ENCODE measurements at places on chromosomes 3 and 15.

- DNase-seq = no peak
Measured at GRCh38 chr3:59704292-59704691, 654.5 kb upstream of the CFAP20DC start.

- no peak for DNase-seq
Measured at GRCh38 chr3:183984127-183984740, 33.5 kb downstream of the ABCC5 start.

GRCh38 chr3:153762411-153763235 lies 358.6 kb upstream of the ARHGEF26 start:
- DNase-seq = no peak

DNA sequence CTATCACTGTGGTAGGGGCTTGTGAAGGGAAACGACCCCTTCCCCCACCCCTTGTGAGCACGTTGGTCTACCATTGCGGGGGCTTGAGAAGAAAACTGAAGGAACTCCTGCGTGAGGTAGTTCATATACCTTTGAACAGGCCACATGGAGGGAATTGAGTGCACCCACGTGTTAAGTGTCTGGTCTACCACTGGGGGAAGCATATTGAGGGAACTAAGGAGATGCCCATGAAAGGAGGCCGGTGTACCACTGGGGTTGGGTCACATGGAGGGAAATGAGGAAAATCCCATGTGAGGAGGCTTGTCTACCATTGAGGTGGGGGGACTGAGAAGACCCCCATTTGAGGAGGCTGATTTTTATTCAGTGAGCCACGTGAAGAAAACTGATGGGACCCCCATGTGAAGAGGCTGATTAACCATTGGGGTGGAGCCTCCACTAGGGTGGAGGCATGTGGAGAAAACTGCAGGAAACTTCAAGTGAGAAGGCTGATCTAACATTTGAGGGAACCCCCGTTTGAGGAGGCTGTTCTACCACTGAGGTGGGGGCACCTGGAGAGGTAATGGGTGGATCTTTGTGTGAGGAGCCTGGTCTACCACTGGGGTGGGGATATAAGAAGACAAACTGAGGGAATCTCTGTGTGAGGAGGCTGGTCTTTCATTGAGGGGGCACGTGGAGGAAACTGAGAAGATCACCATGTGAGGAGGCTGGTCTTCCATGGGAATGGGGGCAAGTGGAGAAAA lies 163.2 kb downstream of the FBLN2 start:
- DNase-seq = no peak

DNA sequence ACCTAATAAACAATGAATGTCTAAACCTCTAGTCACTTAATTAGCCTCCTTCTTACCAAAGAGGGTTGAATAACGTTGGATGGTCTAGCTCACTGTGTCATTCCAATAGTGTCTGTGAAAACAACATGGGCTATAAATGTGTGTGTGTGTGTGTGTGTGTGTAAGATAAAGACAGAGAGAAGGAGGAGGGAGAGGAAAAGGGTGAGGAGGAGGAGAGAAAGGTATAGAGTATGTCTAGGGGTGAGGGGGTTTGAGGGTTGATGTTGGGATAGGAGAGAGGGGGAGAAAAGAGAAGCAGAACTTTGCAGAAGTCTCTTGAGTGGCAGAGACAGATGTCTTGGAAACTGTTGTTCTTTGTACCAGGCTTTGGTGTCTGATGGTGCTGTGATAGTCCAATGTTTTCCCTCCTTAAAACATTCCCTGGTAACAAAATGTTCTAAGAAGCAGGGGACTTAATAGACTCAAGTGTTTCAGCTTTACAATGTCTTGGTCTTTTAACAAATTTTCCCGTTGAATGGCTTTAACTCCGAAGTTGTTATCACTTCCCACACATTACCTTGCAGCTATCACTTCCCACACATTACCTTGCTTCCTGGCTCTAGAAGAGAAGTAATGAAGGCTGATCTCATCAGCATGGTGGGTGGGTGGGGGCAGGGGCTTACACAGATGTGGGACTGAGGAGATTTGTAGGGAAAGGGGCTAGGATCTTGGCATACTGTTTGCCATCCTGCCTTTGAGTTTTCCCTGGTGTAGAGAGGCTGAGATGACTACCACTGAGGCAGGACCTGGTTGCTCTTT lies 57.8 kb upstream of the ETV5 start:
- no peak for DNase-seq

GRCh38 chr3:124883766-124884473 lies 3.2 kb downstream of the ITGB5 start:
- DNase-seq = no peak

DNA sequence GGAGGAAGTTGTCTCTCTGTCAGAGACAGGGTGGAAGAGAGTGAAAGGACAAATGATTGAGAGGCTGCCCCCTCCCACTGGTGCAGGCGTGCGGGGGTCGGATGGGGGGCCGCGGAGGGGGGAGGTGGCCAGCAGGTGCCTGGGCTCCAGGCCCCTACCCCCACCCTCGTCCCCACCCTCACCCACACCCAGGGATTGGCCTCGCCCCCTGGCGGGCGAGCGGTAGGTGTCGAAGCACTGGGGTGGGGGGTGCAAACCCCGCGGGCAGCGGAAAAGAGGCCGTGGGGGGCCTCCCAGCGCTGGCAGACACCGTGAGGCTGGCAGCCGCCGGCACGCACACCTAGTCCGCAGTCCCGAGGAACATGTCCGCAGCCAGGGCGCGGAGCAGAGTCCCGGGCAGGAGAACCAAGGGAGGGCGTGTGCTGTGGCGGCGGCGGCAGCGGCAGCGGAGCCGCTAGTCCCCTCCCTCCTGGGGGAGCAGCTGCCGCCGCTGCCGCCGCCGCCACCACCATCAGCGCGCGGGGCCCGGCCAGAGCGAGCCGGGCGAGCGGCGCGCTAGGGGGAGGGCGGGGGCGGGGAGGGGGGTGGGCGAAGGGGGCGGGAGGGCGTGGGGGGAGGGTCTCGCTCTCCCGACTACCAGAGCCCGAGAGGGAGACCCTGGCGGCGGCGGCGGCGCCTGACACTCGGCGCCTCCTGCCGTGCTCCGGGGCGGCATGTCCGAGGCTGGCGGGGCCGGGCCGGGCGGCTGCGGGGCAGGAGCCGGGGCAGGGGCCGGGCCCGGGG lies at the start of gene KAT2B:
Gene KAT2B, plus strand, starts transcription at position 682 of the 783 bp plus-strand sequence. Its CDS starts 32 bp downstream, at position 714.
- peak; percentile 60 for DNase-seq

DNA sequence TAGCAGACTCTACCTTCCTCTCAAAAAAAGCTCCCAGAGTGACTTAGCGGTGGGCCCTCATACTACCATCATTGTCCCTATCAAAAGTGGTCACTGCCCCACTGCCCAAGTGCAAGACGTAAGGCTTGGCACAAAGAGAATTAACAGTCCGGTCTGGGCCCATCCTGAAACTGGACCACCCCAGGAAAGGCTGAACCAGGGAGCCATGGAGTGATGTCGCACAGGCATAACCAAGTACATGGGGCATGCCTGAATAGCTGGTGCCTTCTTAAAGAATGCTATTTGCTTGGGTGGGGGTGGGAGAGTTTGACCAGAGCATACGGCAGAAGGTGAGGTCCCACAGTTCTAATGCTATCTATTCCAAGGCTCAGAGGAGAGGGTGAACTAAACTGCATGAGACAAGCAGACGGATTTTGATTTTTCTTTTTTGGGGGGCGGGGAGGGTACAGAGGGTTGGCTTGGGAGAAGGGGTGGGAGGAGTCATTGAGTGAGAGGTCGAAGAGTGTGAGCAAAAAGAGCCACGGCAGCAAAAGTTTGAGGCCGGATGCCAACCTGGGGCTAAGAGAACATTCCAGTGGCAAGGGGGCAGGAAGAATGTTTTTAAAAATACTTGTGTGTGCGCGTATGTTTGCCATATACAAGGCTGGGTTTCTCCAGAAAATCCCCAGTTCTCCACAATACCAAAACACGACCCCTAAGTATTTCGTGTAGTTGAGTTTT lies 50.2 kb downstream of the FAM174B start:
- no peak for DNase-seq

DNA sequence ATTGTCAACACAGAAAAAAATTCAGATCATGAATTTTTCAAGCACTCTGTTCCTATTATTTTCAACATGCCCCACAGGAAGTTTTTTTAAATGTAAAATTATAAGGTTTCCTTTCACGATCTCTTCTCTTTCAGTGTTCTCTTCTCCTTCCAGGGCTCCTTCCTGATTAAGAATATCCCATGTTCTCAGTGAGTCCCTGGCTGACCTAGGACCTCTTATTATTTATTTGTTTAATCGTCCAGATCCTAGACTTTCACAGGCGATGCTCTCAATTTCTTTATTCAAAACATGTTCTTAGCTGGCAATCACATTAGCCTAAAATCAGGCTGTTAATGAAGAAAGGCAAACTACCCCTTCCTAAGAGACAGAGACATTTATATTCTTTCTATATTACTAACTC lies 124.3 kb downstream of the ABI3BP start:
- DNase-seq = no peak

DNA sequence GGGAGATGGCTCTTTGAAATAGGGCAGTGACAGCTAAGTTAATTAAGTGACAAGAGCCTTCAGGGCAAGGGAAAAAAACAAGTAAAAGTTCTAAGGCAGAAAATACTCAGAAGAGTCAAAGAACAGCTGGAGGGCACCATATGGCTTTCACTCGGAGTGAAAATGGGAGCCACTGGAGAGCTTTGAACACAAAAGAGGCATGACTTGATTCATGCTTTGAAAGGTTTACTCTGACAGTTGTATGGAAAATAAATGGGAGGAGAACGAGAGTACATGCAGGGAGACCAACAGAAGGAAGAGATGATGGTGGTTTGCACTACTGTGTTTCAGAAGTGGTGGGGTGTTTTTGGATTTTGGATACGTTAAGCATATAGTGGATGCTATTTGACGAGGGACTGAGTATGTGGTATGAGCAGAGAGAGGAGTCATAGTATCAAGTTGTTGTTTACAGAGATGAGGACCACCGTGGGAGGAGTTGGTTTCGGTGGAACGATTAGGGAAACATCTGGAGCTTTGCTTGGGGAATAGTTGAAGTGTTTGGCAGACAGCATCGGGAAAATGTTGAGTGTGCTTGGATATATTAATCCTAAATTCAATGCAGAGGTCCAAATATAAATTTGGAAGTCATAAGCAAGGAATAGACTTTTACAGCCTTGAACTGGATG lies 411.5 kb downstream of the GABRG3 start:
- no peak for DNase-seq

Data from nucleus accumbens (tissue), 56 donors.